ENCODE measurements at places on chromosomes 3 and 15.

GRCh38 chr3:13947912-13948311 lies 68.0 kb upstream of the WNT7A start:
- DNase-seq: no peak
- H3K4me1 ChIP-seq: no peaks in the 10 kb centered on the region
- H3K36me3 ChIP-seq: no peaks in the 10 kb centered on the region
- no peak overlapping the region for H3K27ac ChIP-seq
- peaks cover 3% of the 10 kb centered on the region for H3K27me3 ChIP-seq

DNA sequence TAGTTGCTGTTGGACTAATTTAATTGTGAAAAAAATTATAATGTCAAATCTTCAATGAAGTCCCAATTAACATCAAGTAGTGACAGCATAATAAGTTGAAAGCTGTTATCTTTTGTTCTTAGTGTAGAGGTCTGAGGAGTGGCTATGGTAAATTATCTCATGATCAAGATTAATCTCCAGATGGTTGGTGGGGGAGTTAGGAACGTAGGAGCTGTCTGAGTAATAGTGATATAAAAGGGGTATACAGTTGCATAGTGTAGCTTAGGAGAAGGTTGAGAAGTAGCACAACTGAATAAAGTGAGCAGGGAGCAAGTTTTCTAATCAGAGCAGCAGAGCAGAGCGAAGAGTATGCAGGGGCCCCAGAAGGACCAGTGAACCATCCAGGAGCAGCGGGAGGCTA lies 19.5 kb downstream of the TMOD2 start:
- no peak overlapping the region for H3K27ac ChIP-seq
- H3K36me3 ChIP-seq: peaks cover 17% of the 10 kb centered on the region

GRCh38 chr3:141677701-141678100 lies 60.4 kb upstream of the RNF7 start:
- peaks cover 4% of the 10 kb centered on the region for H3K4me1 ChIP-seq
- no peak overlapping the region for H3K27ac ChIP-seq
- no peaks in the 10 kb centered on the region for H3K36me3 ChIP-seq

DNA sequence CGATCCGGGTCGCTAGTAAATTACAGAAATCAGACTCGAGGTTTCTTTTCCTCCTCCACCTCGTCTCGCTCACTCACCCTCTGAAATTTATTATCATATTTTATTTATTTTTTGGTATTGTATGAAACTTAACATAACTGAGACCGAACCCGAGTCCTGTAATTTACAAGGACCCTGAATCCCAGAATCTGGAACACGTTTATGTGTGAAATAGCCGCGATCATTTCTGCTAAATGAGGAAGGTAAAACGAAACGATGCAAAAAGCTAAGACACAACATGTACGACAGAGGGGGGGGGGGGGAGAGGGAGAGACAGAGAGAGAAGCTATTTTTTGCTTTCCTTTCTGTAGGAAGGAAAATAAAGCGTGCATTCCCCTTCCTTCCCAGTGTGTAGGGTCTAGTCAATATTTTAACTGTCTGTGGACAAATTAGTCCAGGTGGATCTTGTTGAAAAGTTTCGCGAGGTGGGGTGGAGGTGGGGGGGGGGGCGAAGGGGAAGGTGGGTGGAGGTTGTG lies 1.6 kb downstream of the BBX start:
- H3K27me3 ChIP-seq: no peaks in the 10 kb centered on the region
- peak overlapping the region; percentile 93 for H3K4me3 ChIP-seq
- no peak for DNase-seq

- no peak overlapping the region for H3K27ac ChIP-seq
- peaks cover 77% of the 10 kb centered on the region for H3K36me3 ChIP-seq
- H3K27me3 ChIP-seq: no peaks in the 10 kb centered on the region
- peaks cover 6% of the 10 kb centered on the region for H3K4me1 ChIP-seq
- H3K4me3 ChIP-seq: no peak overlapping the region
Measured at GRCh38 chr15:98920091-98920880, 87.3 kb downstream of the PGPEP1L start.

DNA sequence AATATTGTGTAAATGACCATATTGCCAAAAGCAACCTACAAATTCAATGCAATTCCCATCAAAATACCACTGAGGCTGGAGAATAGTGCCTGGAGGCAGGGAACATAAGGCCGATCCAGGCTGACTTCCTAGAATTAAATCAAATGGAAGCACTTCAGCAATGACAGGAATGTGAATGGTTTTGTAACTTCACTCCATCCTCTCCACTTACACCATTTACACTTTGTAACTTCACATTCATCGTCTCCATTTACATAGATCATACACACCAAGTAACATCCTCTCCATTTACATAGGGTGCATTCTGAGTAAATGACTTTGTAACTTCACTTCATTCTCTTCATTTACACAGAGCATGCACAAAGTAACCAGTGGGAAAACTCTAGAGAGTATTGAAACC lies 11.6 kb downstream of the STRIT1 start:
- no peak overlapping the region for H3K4me3 ChIP-seq
- H3K27me3 ChIP-seq: no peaks in the 10 kb centered on the region
- H3K27ac ChIP-seq: no peak overlapping the region
- no peaks in the 10 kb centered on the region for H3K36me3 ChIP-seq

DNA sequence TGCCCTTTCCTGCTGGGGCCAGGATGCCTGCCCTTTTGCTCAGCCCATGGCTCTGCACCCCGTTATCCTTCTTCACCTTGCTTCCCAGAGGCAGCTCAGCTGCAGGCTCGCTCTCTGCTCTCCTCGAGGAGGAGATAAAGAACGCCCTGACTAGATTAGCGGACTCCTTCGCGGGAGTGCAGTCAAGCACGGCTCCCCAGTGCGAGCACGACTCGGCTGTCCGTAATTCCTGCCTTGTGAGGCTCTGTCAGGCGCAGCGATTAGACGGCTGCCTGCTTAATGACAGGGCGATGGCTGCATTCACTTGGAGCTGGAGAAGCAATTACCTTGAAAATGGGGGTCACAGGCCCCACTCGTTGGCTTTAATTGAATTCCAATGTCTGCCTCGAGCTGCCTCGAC lies 25.9 kb downstream of the TLE3 start:
- H3K36me3 ChIP-seq: peaks cover 79% of the 10 kb centered on the region
- H3K4me1 ChIP-seq: peaks cover 2% of the 10 kb centered on the region
- H3K27me3 ChIP-seq: no peaks in the 10 kb centered on the region
- H3K27ac ChIP-seq: no peak overlapping the region
- H3K4me3 ChIP-seq: no peak overlapping the region
- DNase-seq: no peak

DNA sequence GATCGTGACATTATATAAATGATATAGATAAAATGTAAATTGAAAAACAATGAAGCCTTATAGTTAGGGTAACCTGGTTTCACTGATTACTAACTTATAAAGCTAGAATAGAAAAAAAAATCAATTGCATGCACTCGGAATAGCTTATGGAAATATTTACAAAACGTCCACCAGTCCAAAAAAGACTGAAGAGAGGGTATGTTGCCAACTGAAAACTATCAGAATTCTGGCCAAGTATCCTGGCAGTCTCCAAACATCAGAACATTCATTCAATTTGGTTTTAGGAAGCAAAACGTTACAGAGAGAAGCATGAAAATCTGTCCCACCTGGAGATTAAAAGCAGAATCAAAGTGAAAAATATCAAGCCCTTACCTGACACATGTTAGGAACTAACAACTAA lies 892.4 kb downstream of the ROBO1 start:
- DNase-seq: no peak
- H3K4me1 ChIP-seq: peaks cover 10% of the 10 kb centered on the region
- H3K4me3 ChIP-seq: no peak overlapping the region
- no peaks in the 10 kb centered on the region for H3K27me3 ChIP-seq
- no peak overlapping the region for H3K27ac ChIP-seq
